Stimulated activated CD4-positive, alpha-beta T cell treated with anti-CD3 and anti-CD28 coated beads, Interleukin-12 subunit alpha, Interleukin-12 subunit beta, amount 100 ng/mL, for 24 hours (primary cell): ENCODE measurements at places on chromosomes 4 and X.

DNA sequence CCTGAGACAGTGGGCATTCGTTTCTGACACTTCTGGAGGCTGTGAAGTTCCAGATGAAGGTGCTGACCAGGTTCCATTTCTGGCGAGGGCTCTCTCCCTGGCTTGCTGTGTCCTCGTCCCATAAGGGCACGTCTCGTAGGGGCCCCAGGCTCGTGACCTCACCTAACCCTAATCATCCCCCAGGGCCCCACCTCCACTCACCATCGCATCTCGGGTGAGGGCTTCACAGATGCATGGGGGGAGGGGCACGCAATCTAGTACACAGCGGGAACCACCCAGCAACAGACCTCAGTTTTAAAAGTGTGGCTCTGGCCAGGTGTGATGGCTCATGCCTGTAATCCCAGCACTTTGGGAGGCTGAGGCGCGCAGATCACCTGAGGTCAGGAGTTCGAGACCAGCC, 22.1 kb downstream of the PDE6B start:
- no peak for DNase-seq

GRCh38 chrX:111041018-111041462, 55.0 kb upstream of the PAK3 start:
- no peak for DNase-seq

DNA sequence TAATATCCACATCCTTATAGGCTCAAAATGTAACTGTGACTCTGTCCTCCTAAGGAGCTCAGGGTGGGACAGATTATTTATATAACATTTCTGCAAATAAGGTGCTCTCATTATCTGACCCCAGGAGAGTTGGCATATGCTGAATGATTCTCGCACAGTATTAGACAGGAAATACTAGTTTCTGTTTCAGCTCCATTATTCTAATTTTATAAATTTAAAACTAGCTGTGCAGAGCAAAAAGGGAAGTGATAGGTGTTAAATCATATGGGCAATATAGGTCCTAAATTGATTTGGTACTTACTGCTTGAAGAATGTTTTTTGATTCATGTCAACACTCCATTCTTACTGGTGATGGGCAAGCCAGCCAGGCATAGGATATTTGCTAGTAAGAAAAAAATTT, 141.5 kb downstream of the GLRA2 start:
- DNase-seq, result no peak

- no peak for DNase-seq
Measured at GRCh38 chr4:125125276-125125675, 189.5 kb upstream of the FAT4 start.

DNA sequence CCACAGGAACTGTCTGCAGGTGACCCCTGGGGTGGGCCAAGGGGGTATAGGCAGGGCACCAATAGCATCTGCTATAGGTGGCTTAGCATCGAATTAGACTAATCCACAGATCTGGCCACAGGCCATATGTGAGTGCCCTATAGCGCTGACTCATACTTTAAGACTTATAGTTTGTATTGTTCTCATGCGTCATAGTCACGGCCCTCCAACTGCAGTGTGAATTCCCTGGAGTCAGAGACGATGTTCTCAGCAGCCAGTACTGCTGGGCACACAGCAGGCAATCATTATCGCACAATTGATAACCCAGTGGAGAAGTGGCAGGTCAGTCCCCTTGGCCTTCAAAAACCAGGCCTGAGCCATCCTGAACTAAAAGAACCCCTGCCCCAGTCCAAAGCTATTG, 58.1 kb downstream of the ADGRG2 start:
- no peak for DNase-seq
